ENCODE measurements at places on chromosomes 7 and 10.

GRCh38 chr10:13847201-13847631 is 260.5 kb downstream of the PRPF18 start:
- DNase-seq = no peak

- DNase-seq = no peak
These were observed 65.8 kb downstream of the NT5C2 start for GRCh38 chr10:103127241-103127640.

DNA sequence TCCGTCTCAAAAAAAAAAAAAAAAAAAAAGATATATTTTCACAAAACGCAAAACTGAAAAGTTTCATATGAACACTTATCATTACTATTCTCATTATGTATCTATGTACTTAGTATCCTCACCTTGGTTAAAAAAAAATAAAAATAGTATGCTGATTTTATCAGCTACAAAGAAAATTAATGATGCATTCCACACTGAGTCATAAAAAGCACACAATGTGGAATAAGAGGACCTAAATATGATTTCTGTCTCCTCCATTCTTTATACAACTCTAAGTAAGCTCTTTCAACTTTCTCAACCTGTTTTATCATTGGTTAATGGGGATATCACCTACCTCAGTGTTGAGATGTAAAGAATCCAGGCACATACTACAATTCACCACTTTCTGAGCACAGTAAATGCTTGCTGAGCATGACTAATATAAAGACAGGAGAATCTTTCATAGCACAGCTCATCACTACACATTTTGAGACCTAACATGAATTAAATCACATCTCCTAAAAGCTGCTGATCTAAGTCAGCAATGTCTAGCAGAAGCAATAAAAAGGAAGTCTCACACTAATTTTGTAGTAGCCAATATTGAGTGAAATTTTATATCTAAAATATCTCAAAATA is 2.7 kb downstream of the SNX13 start:
- DNase-seq = no peak

DNA sequence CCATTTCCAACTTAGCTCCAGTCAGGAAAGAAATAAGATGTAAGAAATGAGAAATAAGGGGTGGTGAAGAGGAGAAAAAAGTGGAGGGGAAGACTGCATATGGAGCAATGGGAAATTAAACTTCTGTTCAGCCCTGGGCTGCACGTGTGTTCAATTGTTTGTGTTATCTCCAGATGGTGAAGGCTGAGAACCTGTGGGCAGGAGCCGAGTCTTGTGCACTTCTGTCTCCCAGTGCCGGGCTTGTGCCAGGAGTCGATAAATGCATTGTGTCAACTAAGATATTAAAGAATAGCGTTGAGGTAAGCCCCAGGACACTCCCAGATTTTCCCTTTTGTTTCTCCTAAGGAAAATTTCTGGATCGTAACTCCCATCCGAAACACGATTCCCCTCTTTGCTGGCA is 98.2 kb downstream of the PRLHR start:
- no peak for DNase-seq

DNA sequence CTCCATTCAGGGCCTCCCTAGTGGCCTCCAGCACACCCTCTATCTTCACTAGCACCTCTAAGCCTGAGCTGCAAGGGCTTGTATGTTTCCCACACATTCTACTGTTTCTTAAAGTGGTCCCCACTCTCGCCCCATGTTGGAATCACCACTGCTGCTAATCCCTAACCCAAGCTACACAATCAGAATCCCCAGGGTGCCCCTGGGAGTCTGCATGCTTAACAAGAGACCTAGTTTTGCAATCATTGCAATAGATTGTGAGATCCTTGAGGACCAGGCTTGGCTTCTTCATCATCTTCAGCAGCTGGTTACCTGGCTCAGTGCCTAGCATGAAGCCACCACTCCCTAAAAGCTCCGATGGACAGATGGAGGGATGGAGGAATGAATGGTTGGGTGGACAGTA is 113.9 kb downstream of the MYOF start:
- DNase-seq = no peak

DNA sequence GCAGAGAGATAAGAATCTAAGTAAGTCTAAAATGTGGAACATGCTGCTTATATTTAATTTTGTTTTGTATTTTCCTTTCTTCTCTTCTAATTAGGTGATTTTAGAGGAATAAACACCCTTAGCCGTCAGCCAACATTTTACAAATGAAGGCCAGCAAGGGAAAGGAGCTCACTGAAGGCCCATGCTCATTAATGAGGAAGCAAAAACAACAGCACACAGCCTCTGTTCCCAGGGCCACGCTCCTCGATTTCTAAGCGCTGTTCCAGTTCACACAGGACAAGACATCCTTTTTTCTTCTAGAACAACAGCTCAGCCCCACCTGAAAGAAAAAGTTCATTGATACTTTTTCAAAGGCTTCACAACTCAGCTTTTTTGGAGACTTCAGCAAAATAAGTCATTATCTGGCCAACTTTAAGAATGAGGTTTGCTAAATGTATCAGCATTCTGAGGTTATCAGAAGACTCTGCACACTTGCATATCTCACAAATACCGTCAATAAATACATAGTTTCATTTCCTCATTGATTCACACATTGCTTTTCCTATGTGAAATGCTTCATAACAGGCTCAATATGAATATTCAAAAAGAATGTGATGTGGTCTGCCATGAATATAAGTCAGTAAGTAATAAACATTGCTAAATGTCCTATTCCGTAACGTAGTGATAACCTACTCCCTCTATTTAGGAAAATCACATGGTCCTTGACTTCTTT is 34.8 kb upstream of the SFMBT2 start:
- no peak for DNase-seq

DNA sequence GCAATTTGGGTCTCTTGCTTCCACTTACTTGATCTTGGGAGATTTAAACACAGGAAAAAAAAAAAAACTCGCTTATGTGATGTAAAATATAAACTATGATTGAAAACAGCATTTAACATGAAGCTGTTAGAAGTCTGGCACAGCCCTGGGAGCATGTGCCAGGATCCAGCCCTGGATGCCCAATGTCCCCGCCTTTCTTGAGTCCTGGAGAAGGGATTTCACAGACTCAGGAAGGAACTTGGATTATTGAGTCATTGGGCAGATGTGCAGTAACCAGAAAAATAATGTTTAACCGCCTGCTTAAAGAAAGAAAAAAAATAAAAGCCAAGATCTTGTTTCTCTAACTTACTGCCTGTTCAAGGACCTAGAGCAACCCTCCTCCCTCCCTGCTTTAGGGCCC is 3.7 kb upstream of the JCAD start:
- no peak for DNase-seq

DNA sequence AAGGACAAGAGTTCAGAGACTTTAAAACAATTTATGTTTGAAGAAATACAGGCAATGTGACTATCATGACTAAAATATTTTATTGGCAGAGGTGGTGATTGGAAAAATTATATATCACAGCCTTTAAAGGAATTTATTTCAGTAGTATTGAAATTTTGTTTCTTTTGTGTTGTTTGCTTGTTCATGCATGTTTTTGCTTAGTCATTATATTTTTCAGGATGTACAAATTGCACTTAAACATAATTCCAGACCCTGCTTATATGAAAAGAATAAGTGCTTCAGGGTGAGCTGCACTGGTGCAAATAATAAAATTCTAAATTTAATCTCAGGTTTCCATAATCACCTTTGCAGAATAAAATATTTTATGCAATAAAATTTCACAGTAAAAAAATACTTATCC is 283.3 kb downstream of the PPP1R3A start:
- no peak for DNase-seq

DNA sequence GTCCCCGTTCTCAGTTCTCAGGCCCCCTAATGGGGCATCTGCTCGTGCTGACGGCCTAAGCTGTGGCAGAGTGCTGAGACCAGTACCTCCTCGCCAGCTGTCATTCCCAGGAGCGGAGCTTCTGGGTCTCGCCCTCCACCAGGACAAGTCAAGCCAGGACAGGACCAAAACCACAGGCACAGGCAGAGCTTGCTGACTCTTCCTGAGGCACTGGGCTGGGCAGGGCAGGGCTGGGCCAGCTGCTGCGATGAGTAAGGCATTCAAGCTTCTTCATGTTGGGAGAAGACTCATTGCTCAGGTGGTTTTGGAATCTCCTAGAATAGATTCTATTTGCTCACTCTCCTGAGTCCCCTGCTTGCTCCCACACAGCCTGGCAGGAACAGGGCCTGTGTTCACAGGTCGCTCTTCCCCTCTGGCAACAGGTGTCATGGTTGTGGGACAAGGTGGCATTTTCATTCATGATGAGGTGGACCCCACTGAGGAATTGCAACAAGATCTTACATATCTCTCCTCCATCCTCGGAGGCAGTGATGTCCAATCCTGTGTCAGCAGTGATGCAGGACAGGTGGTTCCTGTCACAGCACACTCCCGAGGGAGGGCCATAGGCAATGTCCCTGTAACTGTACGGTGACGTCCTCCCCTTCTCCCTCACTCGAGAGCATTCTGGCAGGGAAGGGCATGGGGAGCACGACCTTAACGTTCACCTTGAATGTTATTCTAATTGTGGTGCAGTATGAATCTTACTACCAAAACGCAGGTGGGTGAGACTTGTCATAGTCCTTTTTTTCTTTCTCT is 17.0 kb upstream of the SH3PXD2A start:
- no peak for DNase-seq

- DNase-seq = no peak
These were observed 120.1 kb downstream of the DYNC2I1 start for GRCh38 chr7:158976468-158976848.

Data from NCI-H1092 treated with DMSO at 0.1 percent for 48 hours (cell line).